ENCODE measurements at places on chromosomes 3 and 15. TPM values are rescaled to one million over a fixed set of nuclear protein-coding genes. Genes with fewer than 3 reads are reported as not detected.

- DNase-seq = no peak
Measured at GRCh38 chr3:129317014-129317771, 38.5 kb downstream of the HMCES start.

DNA sequence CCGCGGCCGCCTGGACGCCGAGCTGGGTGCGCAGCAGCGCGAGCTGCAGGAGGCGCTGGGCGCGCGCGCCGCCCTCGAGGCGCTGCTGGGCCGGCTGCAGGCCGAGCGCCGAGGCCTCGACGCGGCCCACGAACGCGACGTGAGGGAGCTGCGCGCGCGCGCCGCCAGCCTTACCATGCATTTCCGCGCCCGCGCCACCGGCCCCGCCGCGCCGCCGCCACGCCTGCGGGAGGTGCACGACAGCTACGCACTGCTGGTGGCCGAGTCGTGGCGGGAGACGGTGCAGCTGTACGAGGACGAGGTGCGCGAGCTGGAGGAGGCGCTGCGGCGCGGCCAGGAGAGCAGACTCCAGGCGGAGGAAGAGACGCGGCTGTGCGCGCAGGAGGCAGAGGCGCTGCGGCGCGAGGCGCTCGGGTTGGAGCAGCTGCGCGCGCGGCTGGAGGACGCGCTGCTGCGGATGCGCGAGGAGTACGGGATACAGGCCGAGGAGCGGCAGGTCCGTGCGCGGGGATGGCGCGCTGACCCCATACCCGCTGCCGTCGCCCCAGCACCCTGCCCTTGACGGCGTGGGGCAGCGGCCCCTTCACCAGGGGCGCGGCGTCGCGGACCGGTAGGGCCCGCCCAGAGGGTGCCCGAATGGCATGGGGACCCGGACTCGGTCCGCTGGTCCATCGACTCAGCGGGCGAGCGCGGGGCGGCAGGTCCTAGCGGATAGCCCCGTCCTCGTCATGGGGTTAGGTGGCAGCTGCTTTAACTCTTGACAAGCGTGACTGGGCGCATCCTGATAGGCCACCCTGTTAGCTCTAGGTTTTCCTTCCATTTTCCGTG lies 848 bp downstream of the SYNM start:
- DNase-seq = peak; percentile 58

GRCh38 chr3:10023587-10024310 lies 2.5 kb upstream of the FANCD2 start:
- no peak for DNase-seq

DNA sequence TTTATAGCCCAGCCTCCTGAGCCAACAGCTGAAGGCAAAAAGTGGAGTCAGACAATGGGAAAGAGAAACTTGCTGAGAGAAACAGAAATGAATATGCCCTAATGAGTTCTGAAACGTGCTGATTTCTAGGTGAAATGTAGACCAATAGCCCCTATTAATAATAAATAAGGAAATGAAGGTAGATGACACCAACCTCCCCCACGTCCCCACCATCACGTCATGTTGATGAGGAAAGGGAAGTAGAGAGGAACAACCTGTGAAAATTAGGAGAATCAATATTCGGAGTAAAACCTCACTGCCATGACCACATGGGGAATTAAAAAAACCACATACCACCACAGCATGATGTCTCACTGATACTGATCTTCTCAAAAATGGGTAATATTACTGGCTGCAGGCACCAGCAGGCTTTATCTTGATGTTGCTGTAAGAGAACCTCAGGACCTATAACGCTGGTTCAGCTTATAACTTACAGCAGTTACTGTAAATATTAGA lies 64.0 kb downstream of the KAT2B start:
- no peak for DNase-seq

DNA sequence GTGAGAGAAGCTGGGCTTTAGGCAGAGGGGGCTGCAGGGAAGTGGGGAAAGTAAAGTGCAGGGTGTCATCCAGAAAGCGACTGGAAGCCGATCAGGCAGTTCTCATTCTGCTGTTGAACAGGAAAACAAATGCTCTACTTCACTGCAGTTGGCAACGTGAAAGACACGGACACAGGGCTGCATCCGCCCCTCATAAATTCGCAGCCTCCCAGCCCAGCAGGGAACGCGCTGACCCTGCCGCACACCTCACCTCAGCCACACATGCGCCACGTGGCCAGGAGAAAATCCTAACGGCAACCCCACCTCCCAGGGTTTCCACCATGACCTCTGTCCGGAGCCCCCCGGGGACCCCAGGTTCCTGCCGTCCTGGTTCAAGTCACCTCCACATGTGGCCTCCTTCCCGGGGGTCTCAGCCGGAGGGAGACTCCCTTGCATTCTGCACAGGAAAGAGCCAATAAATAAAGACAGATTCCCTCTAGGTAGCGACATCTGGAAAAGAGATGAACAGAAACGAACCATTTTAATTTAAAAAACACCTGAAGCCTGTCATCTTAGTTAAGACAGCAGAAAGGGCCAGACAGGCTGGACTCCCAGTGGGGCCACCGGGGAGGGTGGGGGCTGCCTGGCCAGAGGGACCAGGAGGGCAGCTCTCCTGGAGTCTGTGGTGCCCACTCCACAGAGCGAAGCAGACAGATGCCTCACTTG lies 118.7 kb downstream of the TMEM266 start:
- peak; percentile 40 for DNase-seq

Gene NTRK3
- 0.53 TPM for polyA plus RNA-seq

DNA sequence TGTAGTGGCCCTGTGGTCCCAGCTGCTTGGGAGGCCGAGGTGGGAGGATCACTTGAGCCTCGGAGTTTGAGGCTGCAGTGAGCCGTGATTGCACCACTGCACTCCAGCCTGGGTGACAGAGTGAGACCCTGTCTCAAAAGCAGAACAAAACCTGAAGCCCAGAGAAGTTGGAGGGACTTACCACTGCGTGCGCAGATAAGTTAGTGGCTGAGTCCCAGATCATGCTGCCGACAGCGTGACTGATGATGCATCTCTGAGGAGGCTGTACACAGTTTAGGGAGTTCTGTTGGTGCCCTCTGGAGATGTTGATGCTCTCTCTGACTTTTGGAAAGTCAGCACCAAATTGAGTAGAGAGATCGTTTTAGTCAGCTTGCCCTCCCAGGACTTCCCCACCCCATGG lies 15.8 kb upstream of the ABTB1 start:
- DNase-seq = no peak

Gene MUC13
- polyA plus RNA-seq = not detected

Measured in heart left ventricle (tissue), 16 donors.